ENCODE measurements at places on chromosomes 6 and 20.
A peak's percentile ranks its signal among the peaks of the same experiment; 100 is the strongest.

DNA sequence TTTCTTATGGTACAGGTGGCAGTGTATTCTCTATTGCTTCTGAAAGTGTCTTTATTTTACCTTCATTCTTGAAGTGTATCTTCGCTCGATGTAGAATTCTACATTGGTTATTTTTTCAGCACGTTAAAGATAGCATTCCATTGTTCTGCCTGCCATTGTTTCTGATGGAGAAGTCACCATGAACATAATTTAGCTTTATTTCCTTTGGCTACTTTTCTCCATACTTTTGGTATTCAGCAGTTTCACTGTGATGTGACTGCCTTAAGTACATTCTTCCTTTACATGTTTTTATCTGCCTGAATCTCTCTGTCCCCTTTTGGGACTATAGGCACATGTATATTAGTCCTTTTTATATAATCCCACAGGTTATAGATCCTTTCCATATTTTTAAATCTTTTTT lies 19.0 kb downstream of the ZNF133 start:
- DNase-seq, result no peak

DNA sequence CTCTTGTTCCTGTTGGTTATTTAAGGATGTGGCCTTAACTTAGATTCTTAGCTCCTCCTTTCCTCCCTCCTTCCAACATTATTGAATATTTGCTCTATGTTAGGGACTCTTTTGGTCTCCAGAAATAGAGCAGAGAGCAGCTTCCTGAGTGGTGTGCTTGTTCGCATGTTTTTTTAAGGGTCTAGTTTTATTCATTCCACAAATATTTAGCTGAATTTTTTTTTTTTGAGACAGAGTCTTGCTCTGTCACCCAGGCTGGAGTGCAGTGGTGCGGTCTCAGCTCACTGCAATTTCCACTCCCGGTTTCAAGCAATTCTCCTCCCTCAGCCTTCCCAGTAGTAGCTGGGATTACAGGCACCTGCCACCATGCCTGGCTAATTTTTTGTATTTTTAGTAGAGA lies 169.2 kb downstream of the ZFAND3 start:
- DNase-seq, result no peak

DNA sequence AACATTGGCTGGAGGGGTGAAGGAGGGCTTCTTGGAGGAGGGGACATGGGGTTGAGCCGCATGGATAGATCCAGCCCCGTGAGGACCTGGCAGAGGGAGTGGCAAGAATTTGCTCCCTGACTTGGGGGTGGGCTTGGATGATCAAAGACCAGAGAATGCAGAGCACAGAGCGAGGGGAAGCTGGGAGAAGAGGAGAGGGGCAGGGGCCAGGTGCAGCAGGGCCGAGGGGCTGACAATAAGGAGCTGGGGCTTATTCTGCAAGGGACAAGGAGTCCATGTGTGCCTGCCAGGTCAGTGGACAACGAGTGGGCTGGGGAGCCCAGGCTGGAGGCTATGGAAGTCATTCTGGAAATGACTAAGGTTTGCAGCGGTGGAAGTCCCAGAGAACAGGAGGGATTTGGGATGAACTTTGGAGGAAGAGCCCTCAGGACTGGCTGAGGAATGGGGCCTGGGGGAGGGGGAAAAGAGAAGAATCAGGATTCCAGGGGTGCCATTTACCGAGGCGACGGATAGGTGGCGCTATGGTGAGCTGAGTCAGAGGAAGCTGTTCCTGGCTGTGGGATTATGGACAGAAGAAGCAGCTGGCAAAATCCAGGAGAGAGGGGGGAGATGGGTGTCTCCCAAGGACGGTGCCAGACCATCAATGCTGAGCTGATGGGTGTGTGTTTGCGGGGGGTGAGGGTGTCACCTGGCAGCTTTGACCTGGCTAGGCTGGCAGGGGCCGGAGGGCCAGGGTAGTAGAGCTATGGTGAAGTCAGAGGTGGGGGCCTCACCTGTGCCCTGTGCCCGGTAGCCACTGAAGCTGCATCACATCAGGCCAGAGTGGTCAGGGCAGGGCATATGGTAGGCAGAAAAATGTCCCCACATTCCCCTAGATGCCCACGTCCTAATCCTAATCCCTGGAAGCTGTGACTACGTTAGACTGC lies 7.8 kb downstream of the KCNG1 start:
- no peak for DNase-seq

DNA sequence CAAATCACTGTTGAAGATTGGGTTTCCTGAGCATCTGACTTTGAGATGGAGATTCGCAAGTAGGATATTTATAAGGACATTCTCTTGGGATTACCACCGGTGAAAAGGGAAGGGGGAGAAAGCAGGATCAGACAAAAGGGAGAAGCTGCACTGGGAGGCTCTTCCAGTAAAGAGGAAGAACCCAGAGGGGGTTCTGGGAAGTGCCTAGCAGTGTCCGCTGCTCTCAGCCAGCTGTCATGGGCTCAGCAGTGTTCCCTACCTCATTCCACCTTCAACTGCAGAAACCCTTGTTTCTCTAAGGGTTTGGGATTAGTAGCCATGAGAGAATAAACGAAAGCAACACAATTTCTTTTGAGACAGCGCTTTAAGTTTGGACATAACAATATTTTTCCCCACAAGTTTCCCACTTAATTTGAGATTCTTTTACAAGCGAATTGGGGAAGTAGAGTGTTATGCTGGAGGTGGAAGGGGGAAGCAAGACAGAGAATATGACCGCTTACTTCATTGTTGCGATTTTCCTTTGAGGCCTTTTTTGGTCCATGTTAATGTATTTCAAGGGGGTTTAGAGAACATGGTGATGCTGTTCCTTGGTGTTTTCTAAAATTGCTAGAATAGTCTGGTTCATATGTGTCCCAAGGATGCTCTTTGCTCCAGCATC lies 154.5 kb upstream of the SCGN start:
- DNase-seq, result no peak

GRCh38 chr20:7843613-7844012 lies 96.6 kb downstream of the HAO1 start:
- DNase-seq, result peak; percentile 55

- no peak for DNase-seq
These were observed 27.4 kb downstream of the SLC22A16 start for GRCh38 chr6:110448846-110449540.

GRCh38 chr6:53831936-53832660 lies 37.3 kb downstream of the LRRC1 start:
- no peak for DNase-seq

GRCh38 chr6:9404351-9405146 lies 969.2 kb upstream of the SLC35B3 start:
- no peak for DNase-seq

DNA sequence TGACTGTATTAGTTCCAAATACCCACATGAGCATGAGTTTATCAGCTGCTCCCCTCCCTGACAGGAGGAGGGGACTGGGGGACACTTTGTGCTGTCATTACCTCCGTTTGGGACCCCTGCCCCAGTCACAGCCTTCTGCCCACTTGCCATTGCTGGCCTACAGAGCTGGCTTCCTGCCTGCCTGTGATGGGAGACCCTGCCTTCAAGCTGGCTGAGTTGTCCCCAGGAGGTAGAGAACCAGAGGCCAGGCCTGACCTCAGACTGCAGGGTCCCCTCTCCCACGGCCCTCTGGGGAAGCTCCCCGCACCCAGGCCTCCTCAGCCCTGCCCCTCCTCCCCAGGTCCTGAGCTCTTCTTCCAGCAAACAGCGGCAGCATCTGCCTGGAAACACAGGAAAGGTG lies 105.5 kb downstream of the JPH2 start:
- DNase-seq, result no peak

DNA sequence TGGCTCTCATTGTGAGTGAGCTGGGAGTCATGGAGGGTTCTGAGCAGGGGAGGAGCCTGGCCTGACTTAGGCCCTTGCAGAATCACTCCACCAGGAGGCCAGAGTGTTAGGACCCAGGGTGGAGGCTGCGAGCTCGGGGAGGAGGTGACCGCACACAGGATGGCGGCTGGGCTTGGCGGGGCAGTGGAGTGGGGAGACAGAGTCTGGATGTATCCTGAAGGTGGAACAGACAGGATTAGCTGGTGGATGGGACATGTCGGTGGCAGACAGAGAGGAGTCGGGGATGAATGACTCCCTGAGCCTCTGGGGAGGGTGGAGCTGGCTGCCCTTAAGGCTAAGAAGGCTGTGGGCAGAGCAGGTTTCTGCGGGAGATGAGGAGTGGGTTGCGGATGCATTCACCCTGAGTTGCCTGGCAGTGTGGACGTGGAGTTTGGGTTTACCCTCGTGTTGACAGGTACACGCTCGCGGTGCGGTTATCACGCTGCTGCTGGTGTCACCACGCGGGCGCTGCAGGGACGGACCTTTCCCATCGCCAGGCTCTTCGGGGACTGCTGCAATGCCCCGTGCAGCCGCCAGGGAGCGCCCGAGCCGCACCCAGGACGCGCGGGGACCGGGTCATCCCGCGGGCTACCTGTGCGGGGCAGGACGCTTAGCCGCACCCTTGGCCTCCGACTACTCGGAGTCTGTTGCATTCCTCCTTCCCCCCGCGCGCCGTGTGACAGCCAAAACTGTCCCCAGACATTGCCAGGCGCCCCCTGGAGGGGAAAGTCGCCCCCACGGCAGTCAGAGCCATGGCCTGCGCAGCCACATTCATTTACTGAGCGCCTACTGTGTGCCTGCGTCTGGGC lies 43.0 kb upstream of the PTGIS start:
- peak; percentile 92 for DNase-seq

DNA sequence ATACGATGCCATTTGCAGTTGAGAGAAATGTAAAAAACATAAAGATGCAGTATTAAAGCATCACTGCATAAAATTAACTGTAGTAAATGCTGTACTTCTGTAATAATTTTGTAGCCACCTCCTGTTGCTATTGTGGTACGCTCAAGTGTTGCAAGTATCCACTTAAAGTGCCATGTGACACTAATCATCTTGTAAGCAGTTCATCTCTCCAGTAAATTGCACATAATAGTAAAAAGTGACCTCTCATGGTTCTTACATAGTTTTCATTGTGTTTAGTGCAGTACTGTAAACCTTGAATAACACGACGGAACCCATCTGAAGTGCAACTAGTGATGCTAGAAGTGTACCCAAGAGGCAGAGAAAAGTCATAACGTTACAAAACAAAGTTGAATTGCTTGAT lies 190.1 kb upstream of the VGLL2 start:
- no peak for DNase-seq

DNA sequence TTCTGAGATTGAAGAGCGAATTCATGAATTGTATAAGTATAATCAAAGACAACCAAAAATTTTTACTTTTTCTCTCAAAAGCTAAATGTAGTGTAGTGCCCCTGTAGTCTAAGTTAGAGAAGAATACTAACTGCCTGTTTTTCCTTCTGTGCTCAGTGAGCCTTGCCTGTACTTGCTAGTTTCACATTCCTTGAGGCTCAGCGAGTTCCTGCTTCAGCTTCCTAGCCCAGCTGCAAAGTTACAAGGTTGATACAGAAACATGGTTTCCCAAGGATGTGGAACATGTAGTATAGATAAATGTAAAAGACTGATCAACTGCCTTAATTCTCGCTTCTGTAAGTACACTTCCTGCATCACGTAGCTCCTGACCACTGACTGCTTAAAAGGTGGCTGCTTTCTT lies 33.1 kb upstream of the SEC63 start:
- DNase-seq, result no peak

DNA sequence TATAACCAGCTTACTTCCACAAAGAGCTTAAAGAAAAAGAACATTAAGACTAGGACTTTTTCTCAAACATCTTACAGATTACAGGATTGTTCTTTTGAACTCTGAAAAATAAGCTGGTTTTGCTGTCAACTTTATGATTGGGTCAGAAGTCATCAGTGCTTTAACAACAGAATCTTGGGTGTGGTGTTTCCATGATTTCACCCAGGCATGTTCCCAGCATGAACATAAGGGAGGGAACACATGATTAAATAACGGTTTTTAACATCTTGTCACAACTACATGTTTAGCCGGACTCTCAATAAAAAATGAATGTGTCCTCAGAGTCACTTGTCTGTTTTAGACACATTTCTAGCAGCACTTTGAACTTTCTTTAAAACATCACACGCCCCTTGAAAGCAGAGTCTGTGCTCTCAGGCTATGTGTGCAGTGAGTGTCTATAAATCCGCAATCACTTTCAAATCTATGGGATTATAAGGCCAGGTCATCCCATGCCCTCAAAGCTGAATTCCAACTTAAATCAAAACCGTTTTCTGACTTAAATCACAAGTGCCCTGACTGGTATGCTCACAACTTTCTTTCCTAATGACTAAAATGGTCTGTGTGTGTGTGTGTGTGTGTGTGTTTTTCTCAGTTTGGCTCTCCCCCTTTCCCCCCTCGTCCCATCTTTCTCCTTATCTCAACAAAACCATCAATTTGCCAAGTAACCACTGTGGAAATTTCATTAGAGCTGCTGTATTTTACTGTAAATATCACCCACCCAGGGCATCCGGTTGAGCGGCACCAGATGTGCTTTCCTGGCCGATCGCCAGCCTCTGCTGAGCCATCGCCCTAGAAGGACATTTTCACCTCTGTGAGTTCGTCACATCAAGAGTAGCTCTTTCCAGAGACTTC lies 216.8 kb upstream of the DTNBP1 start:
- peak; percentile 80 for DNase-seq

DNA sequence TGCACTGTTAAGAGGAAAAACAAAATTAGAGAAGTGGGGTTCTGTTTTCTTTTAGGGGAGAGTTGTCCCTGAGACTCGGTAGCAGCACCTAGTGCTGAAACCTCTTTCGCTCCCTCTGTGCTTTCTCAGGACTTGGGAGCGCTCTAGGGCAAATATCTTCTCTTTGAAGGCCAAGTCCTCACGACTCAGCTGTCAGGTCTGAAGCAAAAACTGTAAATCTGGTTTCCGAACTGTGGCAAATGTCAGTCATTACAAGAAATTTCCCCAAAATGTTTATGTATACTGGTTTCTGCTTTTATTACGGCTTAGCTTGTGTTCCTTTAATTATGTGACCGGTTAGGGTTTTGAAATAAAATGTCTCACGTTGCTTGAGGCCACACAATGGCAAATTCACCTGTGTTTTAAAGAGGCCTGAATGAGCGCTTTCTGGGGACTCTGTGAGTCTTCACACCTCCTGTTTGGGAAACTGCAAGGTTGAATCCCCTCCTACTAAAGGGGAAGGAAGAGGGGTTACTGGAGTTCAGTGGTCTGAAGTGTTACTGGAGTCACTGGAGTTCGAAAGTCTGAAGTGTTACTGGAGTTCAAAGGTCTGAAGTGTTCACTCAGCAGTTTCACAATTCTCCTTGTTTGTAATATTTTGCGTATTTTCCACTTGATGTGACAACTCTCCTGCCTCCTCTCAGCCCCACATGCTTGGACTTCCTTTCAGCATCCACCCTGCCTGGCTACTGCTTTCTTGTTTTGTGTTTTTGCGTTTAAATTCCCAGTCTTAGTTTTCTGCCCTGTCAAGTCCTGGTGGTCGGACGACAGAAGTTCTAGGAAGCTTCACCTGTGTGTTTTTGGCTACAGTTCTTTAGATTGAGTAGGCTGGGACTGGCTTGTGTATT lies 1.6 kb downstream of the SMPDL3A start:
- DNase-seq, result no peak

DNA sequence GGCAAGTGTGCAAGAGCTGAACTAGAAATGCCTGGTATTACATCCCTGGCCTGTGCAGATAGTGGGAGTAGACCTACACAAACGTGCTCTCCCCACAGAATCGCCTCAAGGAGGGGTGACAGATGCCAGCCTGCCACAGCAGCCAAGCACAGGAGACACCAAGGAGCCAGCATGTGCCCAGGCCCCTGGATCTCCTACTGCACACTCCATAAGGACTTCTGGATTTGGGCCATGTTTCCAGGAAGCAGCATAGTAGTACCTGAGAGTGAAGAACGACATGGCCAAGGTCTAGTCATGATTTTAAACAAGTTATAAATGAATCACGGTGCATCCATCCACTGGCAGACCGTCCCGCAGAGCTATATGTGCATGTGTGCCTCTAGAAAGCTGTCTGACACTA lies 232.2 kb downstream of the SYNDIG1 start:
- DNase-seq, result peak; percentile 36
